ENCODE measurements at places on chromosomes 2 and 18.

GRCh38 chr2:28334527-28334894, 58.1 kb upstream of the FOSL2 start:
- DNase-seq = no peak

DNA sequence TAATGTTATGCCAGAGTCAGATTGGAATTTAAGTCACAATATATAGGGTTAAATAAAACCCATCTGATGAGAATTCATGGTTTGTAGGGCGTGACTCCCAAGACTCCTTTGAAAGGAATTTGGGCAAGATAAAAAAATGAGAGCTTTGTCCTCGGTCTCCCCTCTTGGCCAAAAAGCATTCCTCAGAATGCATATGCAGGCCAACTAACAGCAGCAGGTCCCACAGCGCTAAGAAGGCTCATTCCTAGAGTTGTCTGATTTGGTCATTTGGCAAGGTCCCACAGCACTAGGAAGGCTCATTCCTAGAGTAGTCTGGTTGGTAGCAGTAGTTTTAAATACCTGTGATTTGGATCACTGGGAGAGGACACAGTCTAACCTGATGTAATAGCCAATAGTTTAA, 106.3 kb upstream of the B3GNT2 start:
- no peak for DNase-seq

DNA sequence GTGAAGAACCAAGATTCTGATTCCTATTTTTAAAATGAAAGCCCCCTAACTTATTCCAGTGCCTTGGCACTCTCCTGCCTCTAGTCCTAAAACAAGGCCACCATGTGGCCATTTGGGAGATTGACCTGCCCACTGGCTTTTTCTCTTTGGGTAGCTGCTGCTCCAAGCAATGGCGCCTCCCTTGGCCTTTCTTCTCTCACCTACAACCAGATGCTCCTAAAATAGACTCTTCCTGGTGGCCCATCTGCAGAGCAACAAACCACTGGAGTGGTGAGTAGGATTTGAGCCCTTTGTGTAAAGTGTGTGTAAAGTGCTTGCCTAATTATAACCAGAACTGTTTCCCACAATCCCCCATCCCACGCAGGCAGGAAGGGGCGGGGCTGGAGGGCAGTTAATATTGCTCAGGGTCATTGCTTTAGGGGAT, 114.2 kb downstream of the FHOD3 start:
- no peak for DNase-seq

GRCh38 chr2:222134654-222135053, 164.1 kb downstream of the PAX3 start:
- no peak for DNase-seq

- DNase-seq = no peak
Observed at GRCh38 chr2:10382354-10383061, 65.6 kb downstream of the ODC1 start.
